ENCODE measurements at places on chromosomes 13 and 19.

DNA sequence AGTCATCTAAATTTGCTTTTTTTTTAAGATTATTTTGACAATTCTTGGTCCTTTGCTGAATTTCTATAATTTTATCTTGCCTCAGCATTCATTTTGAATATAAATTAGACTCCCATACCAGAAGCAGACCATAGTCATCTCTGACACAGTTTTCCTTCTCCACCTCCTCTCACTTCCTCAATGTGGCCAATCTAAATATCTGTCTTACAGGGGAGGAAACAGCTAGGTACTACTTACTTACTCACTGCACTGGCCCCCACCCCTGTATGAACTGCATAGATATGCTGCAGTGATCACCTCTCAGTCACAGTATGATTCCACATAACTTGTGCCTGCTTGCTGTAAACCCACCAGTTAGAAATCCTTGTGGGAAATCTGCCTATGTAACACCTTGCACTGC, 665.6 kb downstream of the FGF9 start:
- no peak for DNase-seq

GRCh38 chr13:50125304-50125553, 110.0 kb downstream of the KCNRG start:
- no peak for DNase-seq

GRCh38 chr13:73633817-73634460, 500.3 kb downstream of the KLF12 start:
- no peak for DNase-seq

- no peak for DNase-seq
Observed at GRCh38 chr13:36801035-36801434, 18.0 kb upstream of the RFXAP start.

DNA sequence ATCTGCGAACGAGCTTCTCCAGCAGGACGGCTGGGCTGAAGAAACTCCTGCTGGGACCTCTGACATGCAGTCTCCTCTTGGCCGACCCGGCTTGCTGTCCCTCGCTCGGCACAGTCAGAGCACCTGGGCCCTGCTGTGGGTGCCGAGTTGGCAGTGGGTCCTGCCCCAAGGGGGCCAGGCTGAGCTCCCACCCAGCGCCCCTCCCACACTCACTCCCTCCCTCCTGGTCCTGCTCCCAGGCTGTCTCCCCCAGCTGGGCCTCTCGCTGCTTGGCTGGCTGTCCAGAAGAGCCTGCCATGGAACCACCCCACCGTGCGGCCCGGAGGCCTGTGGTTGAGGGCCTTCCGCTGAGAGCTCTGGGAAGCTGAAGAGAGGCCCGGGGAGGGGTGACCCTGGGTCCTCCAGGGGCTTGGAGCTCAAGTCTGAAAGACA, 6.0 kb downstream of the AKT2 start:
- no peak for DNase-seq

GRCh38 chr19:10625003-10625761, at the start of gene SLC44A2:
Gene SLC44A2, plus strand, starts transcription at chr19:10625553. Its CDS starts 81 bp downstream, at chr19:10625634.
- DNase-seq = no peak

DNA sequence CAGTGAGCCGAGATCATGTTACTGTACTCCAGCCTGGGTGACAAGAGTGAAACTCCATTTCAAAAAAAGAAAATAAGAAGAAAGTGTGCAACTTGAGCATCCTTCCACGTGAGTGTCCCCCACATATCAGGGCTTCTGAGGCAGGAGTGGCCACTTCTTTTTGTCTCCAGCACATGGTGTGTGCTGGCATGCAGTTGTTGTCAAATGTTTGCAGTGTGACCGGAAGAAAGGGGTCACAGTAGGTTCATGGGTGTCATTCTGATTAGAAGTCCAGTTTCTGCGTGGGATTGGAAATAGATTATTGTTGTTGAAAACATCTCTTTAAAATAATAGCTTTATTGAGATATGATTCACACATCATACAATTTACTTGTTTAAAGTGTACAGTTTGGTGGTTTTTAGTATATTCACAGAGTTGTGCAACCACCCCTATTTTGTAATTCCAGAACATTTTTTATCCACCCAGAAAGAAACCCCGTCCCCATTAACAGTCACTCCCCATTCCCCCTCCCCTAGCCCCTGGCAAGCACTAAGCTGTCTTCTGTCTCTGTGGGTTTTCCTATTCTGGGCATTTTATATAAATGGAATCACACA, 2.2 kb downstream of the CRTC1 start:
- no peak for DNase-seq

- no peak for DNase-seq
Observed at GRCh38 chr13:41427666-41428065, 29.7 kb upstream of the RGCC start.

GRCh38 chr13:112688560-112689302, 1.1 kb upstream of the ATP11A start:
- no peak for DNase-seq

All from T-helper 1 cell (primary cell).